Left lung (tissue), 14 donors: ENCODE measurements at places on chromosomes 1 and 21. TPM values are rescaled to one million over a fixed set of nuclear protein-coding genes. Genes with fewer than 3 reads are reported as not detected.

KLHDC7A gene
- total RNA-seq: 6.1 TPM

FCRLB gene
- total RNA-seq: 0.70 TPM

OR2L3 gene
- total RNA-seq: not detected

KRTAP12-2 gene
- not detected for total RNA-seq

KIF14 gene
- 2.2 TPM for total RNA-seq

KCNE2 gene
- total RNA-seq: not detected
